AG10803 (cell line): ENCODE measurements at places on chromosomes 1 and 21.

DNA sequence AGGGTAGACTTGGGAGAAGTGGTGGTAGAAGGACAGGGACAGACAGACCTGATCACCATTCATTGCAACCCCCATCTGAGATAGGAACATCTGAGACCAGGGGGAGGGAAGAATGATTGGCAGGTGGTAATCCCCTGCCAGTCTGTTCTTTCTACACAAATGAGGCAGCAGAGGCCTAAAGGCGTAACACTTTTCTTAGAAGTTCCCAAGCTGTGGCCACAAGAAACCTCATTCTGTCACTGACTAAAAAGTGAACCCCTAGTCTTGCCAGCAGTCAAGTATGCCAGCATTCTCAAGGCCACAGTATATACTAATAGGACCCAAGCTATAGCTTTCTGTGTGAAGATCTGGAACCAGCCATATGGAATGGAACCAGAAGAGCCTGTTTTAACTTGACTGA lies 638.0 kb downstream of the KCNT2 start:
- DNase-seq: no peak

DNA sequence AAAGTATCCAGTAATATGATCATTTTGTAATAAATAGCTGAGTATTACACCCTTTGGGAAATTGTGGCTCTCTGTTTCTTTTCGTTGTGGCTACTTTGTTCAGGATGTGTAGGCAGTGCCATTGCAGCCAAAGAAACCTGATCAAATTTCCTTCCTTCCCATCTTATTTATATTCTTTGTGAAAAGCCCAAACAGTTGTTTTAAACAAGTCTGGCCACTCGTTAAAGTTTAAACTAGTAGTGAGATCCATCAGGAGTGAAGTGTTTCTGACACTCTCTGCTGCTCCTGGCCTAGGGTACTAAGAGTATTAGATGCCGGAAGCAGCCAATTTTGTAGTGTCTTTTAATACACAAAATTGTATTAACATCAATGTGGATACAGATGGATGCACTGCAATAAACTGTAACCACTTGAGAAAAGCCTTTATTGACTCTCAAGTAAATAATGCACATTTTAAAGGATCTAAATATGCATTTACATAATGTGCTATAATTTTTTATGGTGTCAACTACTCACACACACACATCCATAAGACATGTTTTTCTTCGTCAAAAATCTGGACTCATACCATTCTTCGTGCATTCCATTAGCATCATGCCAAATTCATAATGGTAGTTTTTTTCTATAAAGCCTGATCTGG lies 317.9 kb downstream of the NFIA start:
- no peak for DNase-seq

- DNase-seq: peak; percentile 80
Observed at GRCh38 chr1:226814751-226815537, 55.5 kb upstream of the PSEN2 start.

DNA sequence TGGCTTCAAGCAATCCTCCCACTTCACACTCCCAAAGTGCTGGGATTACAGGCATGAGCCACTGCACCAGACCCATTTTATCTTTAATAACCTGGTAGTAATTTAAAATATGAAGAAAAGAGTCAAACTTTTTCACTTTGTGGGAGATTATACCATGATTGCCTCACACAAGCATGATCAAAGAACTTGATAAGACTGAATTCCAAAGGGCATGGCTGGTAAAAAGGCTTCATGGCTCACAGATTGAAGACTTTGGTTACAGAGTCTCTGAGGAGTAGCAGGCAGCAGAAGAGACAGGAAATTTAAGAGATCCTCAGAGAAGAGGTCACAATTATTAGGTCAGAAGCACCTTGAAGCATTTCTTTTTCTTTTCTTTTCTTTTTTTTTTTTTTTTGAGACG lies 16.4 kb upstream of the RGSL1 start:
- DNase-seq: no peak

DNA sequence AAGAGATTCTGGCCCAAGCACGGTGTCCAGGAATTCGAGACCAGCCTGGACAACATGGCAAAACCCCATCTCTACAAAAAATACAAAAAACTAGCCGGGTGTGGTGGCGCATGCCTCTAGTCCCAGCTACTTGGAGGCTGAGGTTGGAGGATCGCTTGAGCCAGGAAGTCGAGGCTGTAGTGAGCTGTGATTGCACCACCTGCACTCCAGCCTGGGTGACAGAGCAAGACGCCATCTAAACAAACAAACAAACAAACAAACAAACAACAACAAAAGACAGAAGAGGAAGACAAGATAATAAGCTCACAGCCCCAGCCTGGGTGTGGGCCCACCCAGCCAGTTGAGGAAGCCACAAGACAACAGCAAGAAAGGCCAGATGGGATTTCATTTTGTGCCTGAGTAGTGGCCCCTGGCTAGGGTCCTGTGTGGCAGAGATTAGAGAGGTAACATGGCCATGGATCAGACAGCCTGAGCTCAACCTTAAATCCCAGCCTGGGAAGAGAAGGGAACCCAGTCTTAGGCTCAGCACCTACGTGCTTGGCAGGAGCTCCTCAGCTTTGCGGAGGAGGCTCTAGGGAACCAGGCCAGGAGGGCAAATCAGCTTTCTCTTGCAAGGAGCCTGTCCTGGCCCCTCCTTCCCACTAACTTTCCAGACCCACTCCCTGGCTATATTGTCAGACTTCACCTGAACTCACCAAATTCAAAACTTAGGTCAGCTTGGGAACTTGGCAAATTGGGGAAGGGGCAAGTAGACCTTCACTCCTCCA lies 4.9 kb upstream of the BEST4 start:
- no peak for DNase-seq

GRCh38 chr1:205947024-205947423 lies 3.8 kb upstream of the SLC26A9 start:
- no peak for DNase-seq

DNA sequence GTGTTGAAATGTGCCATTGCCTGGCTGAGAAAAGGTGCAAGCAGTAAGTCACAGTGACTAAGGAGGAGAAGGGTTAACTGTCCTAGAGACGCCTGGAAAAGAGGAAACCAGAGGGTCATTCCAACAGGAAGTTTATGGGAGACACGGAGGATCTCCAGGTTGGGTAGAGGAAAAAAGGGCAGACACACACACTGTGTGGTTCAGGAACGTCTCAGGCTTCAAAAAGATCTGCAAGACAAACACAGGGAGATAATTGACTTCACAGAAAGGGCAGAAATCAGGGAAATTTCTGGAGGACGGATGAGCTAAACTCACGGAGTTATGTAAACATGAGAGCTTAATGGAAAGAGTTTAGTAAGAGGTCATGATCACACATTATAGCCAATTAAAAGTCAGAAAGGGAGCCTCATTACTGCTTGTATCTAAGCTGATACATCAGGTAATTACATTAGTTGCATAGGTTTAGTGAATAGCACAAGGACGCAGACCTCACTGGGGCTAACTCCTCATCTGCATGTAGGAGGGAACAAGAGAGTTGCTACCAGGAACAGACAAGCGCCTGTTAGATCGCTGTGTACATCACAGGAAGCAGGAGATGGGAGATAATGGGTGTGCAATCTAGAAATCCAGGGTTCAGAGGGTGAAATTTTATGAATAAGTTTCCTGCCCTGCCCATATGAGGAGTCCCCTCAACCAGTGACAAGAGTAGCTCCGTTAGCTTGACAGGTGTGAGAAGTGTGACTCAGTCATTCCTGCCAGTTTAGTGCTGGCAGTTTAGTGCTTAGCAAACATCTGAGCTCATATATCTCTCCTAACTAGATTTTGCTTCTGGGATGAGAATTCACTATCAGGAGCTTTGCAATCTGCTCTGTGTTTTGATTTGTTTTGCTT lies 96.6 kb upstream of the TNR start:
- DNase-seq: no peak

DNA sequence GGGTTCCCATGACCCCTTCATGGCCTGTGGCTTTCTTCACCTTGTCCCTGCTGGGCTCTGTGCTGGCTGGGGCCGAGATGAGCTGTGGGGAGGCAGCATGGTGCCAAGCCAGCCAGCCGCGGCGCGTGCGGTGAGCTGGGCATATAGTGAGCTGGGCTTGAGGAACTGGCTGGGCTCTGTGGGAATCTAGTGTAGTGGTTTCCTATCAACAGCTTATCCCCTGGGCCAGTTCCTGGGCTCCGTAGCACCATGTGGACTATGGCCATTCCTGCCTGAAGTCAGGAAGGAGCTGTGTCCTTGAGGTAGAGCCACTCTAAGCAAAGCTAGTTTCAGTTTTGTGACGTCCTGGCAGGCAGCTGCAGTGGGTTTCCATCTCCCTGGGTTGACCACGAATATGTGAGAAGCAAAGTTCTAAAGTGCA lies 1.8 kb downstream of the NCMAP start:
- DNase-seq: no peak

DNA sequence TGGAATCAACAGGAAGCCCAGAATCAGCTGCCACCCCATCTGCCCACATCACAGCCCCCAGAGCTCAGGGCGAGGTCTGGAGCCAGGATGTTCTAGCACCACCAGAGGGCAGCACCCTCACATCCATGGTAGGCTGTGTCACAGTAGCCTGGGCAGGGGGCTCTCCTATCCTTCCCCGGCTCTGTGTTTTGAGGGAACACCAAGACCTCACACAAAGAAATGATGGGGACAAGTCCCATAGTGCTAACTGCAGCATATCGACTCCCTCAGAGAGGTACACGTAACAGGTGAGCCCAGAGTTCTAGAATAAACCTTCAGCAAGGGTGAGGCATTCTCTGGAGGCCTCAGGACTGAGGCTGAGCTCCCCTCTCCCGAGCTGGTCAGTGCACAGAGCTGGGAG lies 2.3 kb upstream of the KCNC4 start:
- peak; percentile 31 for DNase-seq

DNA sequence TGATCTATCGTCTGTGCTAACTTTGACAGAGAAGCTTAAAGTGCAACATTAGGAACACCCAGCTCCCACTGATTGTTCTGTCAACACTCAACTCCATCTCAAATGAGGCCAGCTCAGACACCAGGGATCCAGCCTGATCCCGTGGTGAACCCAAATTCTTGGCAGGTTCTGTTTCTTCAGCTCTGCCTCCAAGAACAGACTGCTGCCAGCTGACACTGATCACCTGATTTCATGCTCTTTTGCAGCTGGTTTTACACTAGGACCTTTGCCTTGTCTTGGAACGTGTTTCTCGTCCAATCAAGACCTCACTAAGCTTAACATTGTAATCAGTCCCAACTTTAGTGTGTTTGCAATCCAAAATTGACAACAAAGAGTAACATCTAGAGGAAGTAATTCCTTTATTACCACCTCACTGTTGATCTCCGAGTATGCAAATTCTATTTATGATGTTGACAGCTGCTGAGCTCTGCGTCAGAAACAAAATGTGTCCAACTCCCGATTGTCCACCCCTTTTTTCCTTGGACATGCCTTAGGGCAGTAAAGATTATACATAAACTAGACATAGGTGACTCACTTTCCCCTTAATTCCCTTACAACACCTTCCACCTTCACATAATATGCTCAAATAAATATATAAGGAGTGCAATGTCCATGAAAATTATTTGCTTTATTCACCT lies 1.6 kb upstream of the HYI start:
- DNase-seq: no peak

DNA sequence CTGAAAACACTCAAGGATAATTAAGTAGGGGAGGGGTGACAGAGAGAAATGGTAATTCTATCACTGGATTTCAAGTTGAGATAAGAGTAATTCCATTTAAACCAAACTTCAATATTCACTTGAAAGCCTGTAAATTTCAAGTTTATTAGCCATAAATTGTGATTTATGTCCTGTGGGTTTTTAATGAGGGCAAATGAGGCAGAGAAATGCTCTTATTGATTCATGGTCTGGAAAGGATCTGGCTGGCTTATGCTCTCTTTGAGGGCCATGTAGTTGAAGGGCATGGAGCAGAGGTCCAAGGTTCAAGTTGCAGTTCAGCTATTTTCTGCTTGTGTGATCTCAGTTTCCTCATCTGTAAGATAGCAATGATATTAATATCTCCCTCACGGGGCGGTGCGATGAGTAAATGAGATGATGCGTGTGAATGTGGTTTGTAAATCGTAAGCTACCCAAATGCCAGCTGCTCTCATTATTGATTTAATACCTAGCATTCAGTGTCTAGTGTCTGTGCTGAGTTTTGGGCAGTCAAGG lies 12.3 kb downstream of the OLFML3 start:
- DNase-seq: no peak

DNA sequence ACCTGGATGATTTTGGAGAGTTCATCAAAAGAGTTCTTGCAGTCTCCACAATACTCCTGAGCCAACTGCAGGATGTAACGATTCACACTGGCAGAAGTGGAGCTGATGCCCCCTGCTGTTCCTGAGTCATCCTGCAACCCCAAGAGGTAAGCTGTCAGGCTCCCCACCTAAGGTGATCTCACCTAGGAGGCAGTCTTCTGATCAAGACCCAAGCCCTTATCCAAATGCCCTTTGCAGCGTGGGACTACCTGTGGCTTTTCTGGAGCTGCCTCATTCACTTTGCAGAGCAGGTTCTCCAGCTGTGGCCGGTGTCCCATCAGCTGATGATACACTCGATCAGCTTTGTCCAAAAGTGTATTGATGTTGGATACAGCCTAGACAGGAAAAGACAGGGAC lies 96.4 kb downstream of the UBR4 start:
- peak; percentile 24 for DNase-seq

GRCh38 chr1:160436966-160437365 lies 36.6 kb downstream of the VANGL2 start:
- peak; percentile 12 for DNase-seq

DNA sequence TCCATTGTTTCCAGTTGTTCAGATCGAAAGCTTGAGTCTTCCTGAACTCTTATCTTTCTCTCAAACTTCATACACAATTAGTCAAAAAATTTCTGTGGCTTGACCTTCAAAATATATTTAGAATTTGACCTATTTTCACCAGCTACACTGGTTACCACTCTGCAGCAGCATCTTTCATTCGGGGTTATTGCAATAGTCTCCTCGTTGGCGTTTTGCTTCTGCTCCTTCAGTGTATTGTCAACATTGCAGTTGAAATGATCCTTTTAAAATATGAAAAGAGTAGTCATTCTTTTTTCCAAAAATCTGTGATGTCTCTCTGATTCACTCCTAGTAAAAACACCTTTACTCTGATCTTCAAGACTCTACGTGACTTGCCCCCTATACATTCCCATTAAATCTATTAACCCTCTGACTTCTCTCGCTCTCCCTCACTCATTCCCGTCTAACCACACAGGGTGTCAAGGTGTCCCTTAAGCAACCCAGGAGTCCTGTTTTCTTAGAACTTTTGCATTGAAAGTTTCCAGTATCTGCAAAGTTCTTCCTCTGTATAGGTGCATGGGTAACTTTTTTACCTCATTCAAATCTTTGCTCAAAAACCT lies 480.2 kb upstream of the B3GALT2 start:
- DNase-seq: no peak

GRCh38 chr1:223877804-223878203 lies 32.1 kb upstream of the TP53BP2 start:
- no peak for DNase-seq

DNA sequence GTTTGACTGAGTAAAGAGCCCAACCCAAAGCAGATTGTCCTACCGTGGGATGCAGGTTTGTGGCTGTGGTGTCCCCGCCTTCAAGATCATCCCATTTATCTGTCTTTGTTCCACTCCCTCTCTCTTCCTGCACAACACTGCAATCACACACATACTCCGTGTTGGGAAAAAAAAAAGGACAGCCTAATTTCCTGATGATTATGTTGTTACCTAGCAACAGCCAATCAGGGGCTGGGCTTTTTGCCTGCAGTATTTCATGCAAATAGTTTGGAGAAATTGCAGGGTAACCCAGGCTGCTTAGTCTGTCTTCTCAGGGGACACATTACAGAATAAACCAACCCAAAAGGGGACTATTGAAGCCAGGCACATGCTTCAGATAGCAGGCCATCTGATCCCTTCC lies 38.3 kb downstream of the PHC2 start:
- peak; percentile 55 for DNase-seq

GRCh38 chr1:29202053-29202452 lies 20.4 kb upstream of the SRSF4 start:
- peak; percentile 10 for DNase-seq
